ENCODE measurements at places on chromosomes 5 and 9.

DNA sequence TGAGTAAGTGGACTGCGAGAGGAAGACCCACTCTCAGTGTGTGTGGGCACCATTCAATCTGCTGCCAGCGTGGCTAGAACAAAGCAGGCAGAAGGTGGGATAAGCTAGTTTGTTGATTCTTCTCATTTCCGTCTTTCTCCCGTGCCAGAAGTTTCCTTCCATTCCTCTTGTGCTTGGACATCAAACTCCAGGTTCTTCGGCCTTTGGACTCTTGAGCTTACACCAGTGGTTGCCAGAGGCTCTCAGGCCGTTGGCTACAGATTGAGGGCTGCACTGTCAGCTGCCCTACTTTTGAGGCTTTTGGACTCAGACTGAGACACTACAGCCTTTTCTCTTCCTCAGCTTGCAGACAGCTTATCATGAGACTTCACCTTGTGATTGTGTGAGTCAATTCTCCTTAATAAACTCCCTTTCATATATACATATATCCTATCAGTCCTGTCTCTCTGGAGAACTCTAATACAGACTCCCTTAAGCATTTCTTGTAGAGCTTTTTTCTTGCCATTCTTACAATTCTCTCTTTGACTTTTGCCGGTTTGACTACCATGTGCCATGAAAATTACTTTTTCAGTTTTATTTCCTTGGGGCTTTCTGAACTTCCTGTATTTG is 494.9 kb downstream of the PRR16 start:
- no peak for DNase-seq

DNA sequence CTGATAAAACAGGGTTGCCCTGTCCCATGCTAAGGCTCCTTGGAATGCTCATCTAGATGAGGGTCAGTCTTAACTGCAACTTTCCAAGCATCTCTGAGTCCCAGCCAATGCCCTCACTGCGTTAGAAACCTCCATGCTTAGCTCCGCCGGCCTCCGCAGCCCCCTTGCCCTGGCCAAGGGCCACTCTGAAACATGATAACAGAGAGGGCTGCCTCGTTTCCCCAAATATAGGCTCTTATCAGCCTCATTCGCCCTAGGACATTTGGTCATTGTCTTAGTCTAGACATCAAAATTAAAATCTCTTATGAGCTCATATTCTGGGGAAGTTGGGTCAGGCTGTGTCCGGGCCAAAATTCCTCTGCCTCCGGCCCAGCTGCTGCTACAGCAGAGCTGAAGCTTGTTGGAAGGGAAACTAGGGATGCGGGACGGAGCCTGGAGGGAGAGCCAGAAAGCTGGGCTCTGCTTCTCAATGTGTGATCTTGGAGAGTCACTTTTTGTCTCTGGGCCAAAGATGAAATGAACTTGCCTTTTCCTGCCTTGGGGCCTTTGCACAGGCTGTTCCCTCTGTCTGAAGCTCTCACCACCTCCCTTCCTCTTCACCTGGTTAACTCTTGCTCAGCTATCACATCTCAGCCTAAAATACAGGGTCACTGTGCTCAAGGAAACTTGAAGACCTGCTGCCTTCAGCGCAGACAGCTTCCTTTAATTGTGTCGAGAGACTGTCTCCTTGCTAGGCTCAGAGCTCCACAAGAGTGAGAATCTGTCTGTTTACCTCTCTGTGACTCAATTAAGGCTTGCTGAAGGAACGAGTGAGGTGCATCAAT is 191.3 kb downstream of the RGS3 start:
- DNase-seq, result no peak

- no peak for DNase-seq
Measured at GRCh38 chr9:28916348-28916747, 1343.1 kb upstream of the C9orf72 start.

DNA sequence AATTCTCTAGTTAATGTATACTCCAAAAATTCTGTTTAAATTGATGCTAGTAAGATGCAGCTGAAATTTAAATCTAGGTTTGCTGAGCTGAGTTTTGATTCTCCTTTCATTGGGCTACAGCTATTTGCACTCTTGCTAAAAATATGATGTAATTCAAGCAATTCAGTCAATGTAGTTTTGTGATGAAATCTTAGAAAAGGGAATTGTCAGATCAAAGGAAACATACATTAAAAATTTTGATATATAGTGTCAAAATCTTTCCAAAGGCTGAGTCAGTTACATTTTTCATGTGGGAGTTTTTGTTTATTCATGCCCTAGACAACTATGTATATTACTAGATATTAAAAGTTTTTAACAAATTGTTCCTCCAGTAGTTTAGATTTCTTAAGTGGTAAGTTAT is 334.9 kb upstream of the DAB2 start:
- DNase-seq, result no peak

- DNase-seq, result no peak
Measured at GRCh38 chr9:7973123-7973522, 173.5 kb upstream of the DMAC1 start.

- DNase-seq, result no peak
Measured at GRCh38 chr5:22835686-22836085, 17.5 kb downstream of the CDH12 start.

DNA sequence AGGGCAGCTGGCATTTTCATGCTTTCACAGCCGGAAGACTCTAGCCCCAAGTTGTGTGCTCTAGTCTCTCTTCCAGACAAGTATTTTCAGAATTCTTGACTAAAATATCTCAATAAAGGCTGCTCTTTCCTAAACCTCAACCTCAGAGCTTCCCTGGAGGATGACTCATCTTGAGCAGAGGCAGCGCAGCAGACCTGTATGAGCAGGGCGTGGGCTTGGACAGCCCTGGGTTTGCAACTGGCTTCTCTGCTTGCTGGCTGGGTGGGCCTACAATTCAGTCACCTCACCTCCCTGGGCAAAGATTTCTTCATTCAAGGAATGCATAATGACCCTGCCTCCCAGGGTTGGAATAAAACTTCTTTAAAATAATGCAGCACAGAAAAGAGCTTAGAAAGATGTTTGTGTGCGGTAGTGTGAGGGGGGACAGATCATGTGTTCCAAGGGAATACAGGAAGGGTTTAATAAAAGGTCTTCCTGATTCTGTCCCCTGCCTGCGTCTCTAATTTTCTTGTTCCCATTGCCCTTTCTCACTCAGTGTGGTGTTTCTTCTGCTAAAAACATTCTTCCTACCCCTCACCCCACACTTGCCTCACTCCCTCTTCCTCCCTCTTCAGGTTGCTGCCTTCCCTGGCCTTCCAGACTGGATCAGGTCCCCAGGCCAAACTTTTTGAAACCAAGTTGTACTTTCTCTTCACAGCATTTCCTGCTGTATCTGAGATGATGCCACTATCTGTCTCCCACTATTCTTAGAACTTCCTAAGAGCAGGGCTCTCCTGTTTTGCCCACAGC is 39.4 kb upstream of the MAP1B start:
- peak; percentile 20 for DNase-seq

- no peak for DNase-seq
Measured at GRCh38 chr5:26432386-26432785, 606.0 kb downstream of the CDH9 start.

DNA sequence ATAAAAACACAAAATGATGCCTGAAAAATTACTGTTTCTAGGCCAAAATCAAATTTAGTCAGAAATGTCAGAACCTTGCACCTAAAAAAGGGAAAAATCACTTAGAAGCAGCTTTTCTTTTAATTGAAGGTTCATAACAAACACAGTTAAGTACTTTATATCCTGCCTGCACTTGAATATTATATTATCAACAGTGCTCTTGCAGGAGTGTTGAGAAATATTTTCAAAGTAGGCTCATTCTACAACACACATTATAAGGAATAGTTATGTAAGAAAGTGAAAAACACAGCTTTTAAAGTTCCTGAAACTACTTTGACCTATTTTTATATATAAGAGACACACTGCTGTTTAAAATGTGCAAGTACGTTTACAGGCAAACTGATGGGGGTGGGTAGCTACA is 8.3 kb downstream of the EDIL3 start:
- DNase-seq, result no peak

GRCh38 chr5:125559296-125559695 is 812.9 kb upstream of the ZNF608 start:
- no peak for DNase-seq

- no peak for DNase-seq
Measured at GRCh38 chr5:179211068-179211467, 134.2 kb downstream of the ADAMTS2 start.

DNA sequence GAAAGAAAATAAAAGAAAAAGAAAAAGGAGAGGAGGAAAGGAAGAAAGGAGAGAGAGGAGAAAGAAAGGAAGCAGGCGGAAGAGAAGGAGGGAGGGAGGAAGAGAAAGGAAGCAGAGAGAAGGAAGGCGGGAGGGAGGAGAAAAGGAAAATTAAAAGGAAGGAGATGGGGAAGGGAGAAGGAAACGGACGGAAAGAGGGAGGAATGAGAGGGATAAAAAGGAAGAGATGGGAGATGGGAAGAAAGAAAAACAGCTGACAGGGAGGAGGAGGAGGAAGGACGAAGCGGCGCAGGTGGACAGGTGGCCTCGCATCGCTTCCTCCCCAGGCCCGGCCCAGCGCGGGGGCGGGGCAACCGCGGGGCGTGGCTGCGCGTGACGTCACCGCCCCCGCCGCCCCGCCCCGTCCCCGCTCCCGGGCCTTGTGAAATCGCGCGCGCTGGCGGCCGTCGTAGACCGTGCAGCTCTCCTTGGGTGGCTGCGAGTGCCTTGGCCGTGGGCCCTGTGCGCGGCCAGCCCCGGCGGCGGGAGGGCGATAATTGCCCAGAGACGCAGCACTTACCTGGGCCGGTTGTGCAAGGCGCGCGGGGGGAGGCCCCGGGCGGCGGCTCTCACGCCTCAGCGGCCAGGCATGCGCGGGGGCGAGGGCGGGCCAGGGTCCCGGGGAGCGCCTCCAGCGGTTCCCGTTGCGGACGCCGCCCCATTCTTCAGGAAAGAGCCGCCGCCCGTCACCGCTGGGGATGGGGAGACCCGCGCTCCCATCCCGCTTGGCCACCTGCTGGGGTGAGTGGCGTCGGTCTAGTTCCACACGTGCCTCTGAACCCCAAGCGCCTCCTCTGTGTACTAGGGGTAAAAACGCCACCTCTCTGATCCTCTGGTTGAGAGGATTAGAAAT is 49.6 kb upstream of the FOXE1 start:
- DNase-seq, result no peak

GRCh38 chr5:137491121-137491520 is 8.0 kb downstream of the SPOCK1 start:
- no peak for DNase-seq

DNA sequence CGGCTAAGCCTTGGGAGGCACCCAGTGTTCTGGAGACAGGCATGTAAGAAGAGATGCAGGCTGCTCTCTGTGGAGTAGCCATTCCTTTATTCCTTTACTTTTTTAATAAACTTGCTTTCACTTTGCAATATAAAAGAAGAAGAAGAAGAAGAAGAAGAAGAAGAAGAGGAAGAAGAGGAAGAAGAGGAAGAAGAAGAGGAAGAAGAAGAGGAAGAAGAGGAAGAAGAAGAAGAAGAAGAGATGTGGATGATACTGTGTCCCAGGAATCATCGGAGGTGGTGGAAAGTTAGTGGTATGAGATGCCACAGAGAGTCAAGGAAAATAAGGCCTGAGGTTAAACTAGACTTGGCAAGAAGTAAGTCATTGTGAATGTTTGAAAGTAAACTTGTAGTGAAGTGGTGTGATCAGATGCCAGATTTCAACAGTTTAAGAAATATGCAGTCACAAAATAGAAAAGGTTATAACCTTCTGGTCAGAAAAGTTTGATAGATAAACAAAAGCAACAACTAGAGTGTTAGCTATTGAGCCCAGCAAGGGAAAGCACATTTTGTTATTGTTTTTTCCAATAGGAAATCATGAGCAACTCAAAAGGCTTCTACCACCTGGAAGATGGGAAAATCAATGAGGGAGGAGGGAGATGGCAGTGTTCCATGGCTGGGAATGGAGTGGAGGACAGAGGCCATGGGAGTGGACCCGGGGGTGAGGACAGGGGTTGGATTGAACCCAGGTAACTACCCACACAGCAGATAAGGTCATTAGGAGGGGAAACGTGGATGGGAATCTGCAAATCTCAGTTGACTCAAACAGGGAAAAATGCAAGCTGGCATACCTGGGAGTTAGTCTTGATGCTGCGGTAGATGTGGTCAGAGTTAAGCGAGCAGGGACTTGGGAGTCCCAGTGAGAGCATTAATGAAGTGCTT is 16.8 kb downstream of the AOPEP start:
- no peak for DNase-seq

DNA sequence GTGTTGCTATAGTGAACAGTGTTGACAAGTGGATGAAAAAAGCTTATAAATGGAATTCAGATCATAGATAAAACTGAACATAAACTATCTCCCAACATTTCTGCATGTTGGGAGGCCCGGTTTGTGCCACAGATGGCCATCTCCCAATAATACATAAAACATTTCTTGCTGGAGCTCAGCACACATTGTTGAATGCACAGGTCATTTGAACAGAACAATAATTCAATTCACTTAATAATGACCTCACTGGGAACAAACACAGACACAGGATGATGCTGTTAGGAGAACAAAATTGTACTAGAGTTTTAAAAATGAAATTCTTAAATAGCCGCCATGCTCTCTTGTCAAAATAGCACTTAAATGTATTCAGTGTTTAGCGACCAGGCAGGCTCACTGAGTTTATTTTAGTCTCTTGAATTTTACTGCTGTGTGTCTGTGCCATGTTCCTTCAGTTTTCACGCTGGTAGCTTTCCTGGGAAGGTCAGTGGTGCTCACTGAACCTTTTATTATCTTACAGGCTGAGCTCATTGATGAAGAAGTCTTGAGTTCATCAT is 85.0 kb upstream of the SSBP2 start:
- no peak for DNase-seq

- no peak for DNase-seq
Measured at GRCh38 chr5:83246071-83246470, 168.7 kb downstream of the XRCC4 start.

GRCh38 chr5:83473346-83474160 is 2.0 kb downstream of the VCAN start:
- DNase-seq, result peak; percentile 41

DNA sequence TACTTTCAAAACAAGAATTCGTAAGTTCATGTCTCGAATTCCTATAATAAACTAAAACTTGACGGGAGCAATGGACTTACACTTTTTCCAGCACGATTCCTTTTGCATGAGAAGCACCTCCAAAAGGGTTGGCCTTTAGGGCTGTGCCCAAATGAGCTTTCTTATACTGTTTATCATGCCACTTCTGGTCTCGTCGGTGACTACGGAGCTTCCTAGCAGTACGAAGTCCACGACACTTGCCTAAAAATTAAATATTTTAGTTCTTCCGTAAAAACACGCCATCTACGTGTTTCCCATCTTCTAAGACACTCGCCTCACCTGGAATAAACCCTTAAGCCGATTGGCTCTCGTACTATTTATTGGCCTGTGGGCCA is 554 bp downstream of the RPS23 start:
- no peak for DNase-seq

GRCh38 chr9:15401266-15401665 is 21.4 kb upstream of the SNAPC3 start:
- DNase-seq, result no peak

Measured in hypothalamus (tissue), 51 donors.